Suprapubic skin (tissue), 4 donors: ENCODE measurements at places on chromosomes 2 and 18. TPM values are rescaled to one million over a fixed set of nuclear protein-coding genes. Genes with fewer than 3 reads are reported as not detected.

Gene PLCL1
- 2.6 TPM for total RNA-seq

Gene RIT2
- total RNA-seq = not detected

Gene ATOH8
- total RNA-seq = 30.3 TPM

Gene EPHA4
- total RNA-seq = 49.9 TPM

Gene MYO7B
- total RNA-seq = 4.7 TPM

Gene HOXD9
- total RNA-seq = 3.1 TPM

Gene C1QL2
- total RNA-seq = not detected

Gene CHAC2
- 1.4 TPM for total RNA-seq

Gene LCT
- not detected for total RNA-seq

Gene SPR
- 11.9 TPM for total RNA-seq

Gene SRD5A2
- not detected for total RNA-seq

Gene SLC19A3
- total RNA-seq = 8.1 TPM

Gene UGT1A5
- 3.2 TPM for total RNA-seq

Gene RSAD2
- 0.24 TPM for total RNA-seq

Gene PDE11A
- 0.30 TPM for total RNA-seq

Gene FBXO48
- total RNA-seq = 2.7 TPM

Gene TXNDC2
- total RNA-seq = not detected

Gene SCTR
- total RNA-seq = not detected

Gene CCDC121
- 3.8 TPM for total RNA-seq

Gene MEP1B
- not detected for total RNA-seq

Gene ALPG
- not detected for total RNA-seq

Gene KCNS3
- total RNA-seq = 18.3 TPM

Gene XDH
- total RNA-seq = 1.7 TPM

Gene DAPL1
- total RNA-seq = 307 TPM

Gene TGFA
- 45.4 TPM for total RNA-seq

Gene POTEE
- total RNA-seq = not detected

Gene C1GALT1C1L
- not detected for total RNA-seq

Gene GALNT3
- total RNA-seq = 14.9 TPM

Gene POU3F3
- 1.3 TPM for total RNA-seq

Gene CIB4
- not detected for total RNA-seq

Gene C2orf66
- total RNA-seq = not detected

Gene SPRED2
- 17.8 TPM for total RNA-seq
